ENCODE measurements at places on chromosomes 6 and 20. TPM values are rescaled to one million over a fixed set of nuclear protein-coding genes. Genes with fewer than 3 reads are reported as not detected.

GRCh38 chr20:56285496-56285895, 37.0 kb downstream of the MC3R start:
- DNase-seq, result no peak

GRCh38 chr6:155038527-155038926, 43.4 kb downstream of the TIAM2 start:
- DNase-seq, result no peak

DNA sequence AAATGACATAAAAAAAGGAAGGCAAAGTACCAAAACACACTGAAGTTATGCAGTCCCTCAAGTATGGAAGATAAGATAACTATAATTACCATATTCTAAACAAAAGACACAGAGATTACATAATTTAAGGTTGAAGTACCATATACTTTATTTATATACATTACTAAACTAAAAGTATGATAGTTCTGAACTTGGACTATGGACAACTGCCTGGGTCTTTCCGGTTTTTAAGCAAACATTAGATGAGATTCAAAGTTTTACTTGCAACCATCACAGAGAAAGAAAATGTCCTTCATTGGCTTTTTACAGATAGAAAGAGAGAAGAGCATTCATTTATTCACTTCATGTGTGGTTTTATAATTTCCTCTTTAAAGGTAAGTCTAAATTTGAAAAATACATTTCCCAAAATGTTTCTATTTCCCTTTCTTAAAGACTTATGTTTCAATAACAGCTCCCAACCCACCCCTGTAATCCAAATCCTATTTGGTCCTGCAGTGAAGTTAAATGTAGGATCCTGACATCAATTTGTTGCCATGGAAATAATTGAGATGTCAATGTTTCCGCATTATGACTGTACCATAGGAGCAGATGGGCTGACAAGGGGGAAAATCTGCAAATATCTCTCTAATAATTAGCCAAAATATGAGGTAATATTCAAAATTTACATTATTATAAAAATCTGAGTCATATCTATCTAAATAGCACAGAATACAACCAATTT, 63.7 kb downstream of the PTPRK start:
- DNase-seq, result no peak

GRCh38 chr6:42010185-42010891, 40.0 kb upstream of the TAF8 start:
- no peak for DNase-seq

DNA sequence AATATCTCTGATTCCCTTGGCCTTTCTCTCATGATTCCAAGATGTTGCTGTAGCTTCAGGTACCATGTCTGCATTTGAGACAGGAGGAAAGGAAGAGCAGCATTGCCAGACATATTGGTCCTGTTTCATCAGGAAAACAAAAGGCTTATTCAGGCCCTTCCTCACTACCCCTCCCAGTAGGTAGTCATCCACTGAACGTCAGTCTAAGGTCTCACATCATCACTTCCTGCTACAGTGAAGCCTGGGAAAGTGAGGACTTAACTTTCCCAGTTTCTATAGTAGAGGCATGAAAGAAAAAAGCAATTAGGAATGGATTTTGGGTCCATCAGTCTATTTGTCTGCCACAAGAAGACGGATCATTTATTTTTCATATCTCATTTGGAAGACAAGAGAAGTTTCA, 85.7 kb upstream of the SOX4 start:
- DNase-seq, result no peak

DNA sequence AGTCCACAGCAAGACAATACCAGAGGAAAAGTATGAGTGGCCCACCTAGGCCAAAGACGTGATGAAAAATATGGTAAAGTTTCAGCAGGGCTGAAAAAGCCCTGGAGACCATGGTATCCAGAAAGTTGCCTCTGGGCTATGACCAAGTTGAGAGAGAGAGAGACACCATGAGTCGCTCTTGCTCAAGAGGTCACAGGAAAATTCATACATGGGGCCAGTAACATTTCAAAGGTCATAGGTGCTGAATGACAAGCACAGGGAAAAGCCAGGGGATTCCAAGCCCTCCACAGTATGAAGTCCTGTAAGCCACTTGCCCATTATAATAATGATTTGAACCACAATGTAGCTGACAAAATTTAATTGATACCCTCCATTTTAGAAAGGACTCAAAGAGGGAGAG, 657.7 kb upstream of the CITED2 start:
- no peak for DNase-seq

- no peak for DNase-seq
Observed at GRCh38 chr20:53072923-53073579, 100.9 kb downstream of the TSHZ2 start.

- DNase-seq, result no peak
Observed at GRCh38 chr6:11393713-11394627, 143.6 kb upstream of the TMEM170B start.

DNA sequence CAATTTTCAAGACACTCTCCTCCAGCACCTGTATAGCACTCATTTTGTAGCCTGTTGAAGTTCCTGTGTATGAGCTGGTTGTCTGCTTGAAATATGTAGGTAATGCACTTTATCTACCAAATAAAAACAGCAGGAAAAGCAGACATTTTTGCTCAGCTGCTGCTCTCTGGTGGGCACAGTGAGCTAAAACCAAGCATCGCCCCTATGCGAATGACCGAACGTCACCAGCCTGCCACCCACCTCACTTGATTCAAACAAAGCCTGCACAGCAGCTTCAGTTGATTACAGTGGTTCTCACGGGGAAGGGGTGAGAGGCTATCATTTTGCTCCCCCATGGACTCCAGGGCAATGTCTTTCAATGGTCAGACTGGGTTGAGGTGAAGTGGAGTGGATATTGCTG, 185.7 kb downstream of the SASH1 start:
- DNase-seq, result no peak

- no peak for DNase-seq
Observed at GRCh38 chr6:161003336-161003735, 11.8 kb downstream of the MAP3K4 start.

- no peak for DNase-seq
Observed at GRCh38 chr20:18657575-18657974, 69.7 kb downstream of the DTD1 start.

DNA sequence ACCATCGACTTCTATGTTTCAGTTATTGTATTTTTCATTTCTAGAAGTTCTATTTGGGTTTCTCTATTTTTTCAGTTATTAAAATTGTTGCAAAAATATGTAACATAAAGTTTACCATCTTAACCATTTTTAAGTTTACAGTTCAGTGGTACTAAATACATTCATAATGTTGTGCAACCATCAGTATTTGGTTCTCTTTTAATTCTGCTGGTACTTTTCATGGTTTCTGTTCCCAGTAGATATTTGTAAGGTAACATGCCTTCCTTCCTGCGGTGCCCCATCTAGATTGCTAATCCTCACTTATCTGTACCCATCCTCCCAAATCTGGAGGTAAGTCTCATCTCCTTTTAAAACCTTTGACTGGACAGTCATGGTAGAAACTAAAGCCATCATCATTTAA, 47.9 kb downstream of the TGM2 start:
- DNase-seq, result no peak

DNA sequence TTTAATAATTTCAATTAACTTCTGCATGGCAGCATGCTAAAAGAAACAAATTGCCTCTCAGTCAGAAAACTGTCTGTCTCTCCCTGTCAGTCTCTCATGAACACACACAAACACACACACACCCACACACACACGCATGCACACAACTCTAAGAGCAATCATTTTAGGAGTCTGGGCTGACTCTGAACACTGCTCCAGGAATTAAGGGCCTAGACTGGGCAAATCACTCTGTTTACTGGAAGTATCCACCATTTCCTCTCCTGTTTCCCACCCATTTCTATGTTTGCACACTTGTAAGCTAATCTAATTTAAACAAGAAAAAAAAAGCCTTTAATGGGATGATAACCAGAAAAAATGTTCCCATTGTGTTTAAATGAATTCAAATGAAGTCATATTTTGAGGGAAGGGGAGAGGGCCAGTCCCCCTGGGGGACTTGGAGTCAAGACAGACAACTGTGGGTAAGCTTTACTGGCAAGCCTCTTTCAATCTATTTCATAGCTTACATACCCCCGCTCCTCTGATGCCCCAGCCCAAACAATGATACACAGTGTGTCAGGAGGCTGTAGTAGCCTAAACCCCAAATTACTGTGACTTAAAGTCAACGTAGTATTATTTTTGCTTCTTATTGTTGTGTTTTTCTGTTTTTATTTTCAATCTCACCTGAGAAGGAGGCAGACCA, 447.8 kb upstream of the FLRT3 start:
- no peak for DNase-seq

GRCh38 chr6:128259730-128260685, 260.4 kb downstream of the PTPRK start:
- DNase-seq, result no peak

- no peak for DNase-seq
Observed at GRCh38 chr20:44433751-44434538, 41.7 kb upstream of the TTPAL start.

DNA sequence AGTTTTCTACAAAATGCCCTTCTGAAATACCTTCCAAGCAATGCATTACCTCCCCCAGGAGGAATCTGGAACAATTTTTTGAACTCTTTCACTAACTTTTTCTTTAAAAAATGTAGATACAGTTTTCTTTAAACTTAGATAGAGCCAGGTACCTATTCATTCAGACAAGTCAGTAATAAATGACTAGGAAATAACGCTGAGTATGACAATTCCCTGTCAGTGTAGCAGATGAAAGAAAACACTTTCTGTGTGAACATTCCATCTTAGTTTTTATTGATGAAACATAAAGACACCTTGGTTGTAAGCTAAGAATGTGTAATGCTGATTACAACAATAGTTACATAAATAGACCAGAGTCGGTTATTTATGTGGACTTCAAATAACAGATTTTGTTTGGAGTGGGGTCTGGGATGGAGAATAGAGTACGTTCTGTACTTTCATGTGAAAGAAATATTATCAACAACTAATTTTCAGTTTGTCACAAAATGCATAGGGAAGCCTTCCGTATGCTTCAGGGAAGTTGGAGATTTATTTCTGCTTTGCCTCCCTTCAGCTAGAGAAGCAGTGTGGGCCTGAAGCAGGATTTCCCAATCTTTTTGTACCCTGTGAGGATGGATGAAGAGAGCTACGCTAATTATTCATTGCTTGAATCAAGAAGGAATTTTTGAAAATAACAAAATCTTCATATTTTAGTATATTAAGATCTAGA, 19.2 kb upstream of the QKI start:
- DNase-seq, result no peak

DNA sequence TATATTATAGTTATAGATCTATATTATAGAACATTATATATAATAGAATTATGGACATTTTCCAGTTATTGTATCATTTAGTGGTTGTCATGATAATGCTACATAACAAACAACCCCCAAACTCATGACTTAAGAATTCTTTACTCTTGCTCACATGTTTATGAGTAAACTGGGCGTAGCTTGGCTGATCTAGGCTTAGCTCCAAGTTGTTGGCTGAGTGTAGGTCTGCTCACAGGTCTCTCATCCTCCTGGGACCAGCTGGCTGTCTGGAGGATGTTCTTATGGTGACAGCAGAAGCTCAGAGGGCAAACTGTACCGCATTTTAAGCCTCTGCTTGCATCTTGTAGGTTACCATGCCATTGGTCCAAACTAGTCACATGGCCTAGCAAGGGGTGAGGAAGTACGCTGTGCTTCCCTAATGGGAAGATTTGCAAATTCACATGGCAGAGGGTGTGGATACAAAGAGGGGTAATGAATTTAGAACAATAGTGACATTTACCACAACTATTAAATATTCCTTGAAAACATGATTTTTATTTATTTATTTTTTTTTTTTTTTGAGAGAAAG, 34.2 kb downstream of the ARHGAP40 start:
- DNase-seq, result no peak

DNA sequence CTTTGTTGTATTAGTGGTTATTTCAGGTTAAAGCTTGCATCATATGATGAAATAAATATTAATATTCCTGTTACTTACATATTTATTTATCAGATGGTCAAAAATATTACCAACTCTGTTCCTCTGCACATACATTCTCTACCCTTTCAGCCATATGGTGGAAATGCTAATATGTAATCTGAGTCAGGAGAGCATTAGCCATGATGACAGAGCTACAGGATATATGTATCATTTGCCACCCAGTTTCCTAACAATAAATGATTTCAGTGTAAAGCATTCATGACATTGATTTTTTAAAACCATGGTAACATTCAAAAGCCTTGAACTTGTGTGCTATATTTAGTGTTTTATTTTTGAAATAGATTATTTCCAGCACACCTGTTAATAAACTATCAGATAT, 16.6 kb downstream of the POPDC3 start:
- DNase-seq, result no peak

DNA sequence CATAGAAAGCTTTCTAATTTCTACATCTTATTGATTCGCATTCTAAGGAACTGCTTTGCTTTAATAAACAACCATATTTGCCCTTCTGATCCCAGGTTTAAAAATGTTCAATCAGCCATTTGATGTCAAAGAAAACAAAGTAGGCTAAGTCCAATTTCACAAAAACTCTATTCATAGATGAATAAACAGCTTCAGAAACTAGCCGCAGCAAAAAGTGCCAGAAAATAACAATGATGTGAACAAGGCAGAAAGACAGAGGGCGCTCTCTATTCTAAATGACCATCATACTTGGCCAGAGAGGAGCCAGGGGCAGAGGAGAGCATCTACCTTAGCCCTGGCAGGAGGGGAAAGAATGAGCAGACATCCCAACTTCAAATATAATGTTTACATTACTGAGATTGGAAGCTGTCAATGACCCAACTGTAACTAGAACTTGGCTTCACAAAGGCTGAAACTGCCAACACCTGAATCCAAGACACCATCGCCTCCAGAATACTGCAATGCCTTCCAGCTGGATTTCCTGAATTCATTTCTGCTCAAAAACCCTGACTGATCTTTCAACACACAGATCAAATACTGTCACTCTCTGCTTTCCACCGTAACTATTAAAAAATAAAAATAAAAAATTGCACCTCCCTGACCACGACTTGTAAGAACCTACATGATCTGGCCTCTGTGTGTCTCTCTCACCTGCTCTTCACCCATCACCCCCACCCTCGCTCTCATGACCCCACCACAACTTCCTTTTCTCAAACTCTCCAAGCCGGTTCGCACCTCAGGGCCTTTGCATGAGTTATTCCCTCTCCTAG, 9.5 kb downstream of the CNKSR3 start:
- no peak for DNase-seq

DNA sequence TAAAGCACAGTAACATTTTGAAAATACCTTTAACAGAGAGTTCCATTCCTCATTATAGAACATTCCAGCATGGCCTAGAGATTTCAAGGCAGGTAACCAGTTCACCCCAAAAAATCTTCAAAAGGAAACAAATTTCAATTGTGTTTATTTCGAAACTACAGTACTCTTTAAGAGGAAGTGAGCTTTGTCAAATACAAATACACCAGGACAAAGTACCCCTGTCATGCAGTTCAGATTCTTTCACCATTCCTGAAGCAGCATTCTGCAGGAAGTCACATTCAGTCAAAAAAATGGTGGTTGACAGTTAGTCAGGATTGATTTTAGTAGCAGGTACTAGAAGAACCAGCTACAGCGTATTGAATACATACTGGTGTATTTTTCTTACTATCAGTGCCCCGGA, 89.6 kb upstream of the RIN2 start:
- DNase-seq, result no peak

HSPA12B gene
- not detected for polyA plus RNA-seq

TRIM15 gene
- polyA plus RNA-seq, result not detected

PTCRA gene
- not detected for polyA plus RNA-seq

SLC29A1 gene
- 3.6 TPM for polyA plus RNA-seq

CALHM5 gene
- polyA plus RNA-seq, result not detected

SYS1 gene
- polyA plus RNA-seq, result 38.4 TPM

PIGT gene
- 80.3 TPM for polyA plus RNA-seq

SLC35F1 gene
- polyA plus RNA-seq, result not detected

MLN gene
- not detected for polyA plus RNA-seq

OLIG3 gene
- not detected for polyA plus RNA-seq

HLA-DPB1 gene
- polyA plus RNA-seq, result 293 TPM

SLC24A3 gene
- not detected for polyA plus RNA-seq

GMPR gene
- polyA plus RNA-seq, result not detected

Data from CD4-positive, CD25-positive, alpha-beta regulatory T cell (primary cell).